ENCODE measurements at places on chromosomes 13 and 19.

GRCh38 chr19:17908244-17908643, 24.6 kb upstream of the CCDC124 start:
- no peak for DNase-seq

DNA sequence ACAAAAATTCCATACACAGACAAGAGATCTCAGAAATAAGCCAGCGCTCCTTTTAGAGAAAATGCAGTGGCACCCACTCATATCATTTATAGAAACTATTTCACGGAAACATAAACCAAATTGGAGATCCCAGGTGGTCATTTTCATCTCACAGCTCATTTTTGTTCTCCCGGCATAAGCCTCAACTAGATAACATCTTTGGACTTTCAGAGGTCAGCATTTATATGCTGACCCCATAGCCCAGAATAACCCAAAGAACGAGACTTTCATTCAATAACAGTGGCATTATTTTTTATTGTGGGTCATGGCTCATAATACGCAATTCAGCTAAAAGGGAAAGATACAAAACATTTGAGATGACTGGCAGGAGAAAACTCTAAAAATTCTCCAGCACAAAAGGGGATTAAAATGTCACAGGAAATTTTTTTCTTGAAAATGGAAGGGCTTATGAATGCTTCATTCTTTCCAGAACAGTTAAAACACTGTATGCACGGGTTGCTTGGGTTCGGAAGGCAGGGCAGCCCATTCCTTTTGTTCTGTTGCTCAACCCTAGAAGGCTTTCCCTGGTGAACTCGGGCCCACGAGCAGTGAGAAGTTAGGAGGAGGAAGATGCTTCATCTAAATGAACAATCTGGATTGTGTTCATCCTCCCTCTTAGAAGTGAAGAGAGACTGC, 24.0 kb downstream of the STARD13 start:
- no peak for DNase-seq

DNA sequence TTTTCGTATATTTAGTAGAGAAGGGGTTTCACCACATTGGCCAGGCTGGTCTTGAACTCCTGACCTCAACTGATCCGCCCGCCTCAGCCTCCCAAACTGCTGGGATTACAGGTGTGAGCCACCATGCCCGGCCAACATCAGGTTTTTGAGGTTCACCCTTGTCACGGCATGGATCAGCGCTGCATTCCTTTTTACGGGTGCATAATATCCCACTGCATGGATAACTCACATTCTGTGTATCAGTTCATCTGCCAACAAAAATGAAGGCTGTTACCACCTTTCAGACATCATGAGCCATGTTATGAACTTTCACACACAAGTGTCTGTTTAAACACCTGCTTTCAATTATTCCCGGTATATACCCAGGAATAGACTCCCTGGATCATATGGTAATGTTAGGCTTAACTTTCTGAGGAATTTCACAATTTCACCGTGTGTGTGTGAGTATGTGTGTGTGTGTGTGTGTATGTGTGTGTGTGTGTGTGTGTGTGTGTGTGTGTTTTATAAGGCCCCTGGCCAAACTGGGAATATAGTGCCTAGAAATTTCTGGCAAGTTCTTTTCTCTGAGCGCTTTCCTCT, 52.2 kb downstream of the AP1M1 start:
- DNase-seq, result peak; percentile 75

DNA sequence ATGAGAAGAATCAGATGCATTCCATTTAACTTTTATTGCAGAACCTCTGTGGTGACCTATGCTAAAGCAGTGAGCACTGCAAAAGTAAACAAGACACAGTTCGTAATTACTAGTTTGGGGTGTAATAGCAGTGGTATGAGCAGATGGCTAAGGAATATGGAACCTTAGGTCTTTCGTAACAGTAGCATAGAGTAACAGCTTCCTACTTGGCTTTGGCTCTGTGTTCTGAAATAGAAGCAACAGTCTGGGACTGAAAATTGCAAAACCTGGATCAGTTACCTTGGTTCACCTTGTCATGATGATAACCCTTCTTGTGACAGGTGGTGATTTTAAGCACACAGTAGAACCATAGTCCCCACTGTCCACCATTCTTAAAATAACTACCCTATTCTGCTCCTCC, 303.4 kb downstream of the GPC6 start:
- peak; percentile 13 for DNase-seq

DNA sequence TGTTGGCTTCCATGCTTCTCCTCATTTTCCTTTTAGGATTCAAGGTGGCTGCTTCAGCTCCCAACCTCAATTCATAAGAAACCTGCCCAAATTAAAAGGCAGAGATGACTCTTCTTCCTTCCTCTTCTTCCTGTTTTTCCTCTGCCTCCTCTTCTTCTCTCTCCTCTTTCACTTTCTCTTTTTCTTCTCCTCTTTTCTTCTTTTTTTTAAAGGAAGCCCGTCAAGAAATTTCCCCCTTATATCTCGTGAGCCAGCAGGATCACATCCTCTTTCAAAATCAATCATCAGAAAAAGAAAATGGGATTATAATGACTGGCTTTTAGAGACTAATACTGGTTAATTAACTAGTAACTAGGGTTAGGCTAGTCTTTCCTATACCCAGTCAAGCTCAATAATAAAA, 220.3 kb downstream of the NBEA start:
- DNase-seq, result no peak

GRCh38 chr19:13015361-13016223, 20.3 kb downstream of the NFIX start:
- DNase-seq, result no peak

- DNase-seq, result no peak
Observed at GRCh38 chr13:69296130-69296529, 811.5 kb upstream of the ATXN8OS start.

- peak; percentile 58 for DNase-seq
Observed at GRCh38 chr19:35828692-35829301, 16.2 kb upstream of the PRODH2 start.

- DNase-seq, result no peak
Observed at GRCh38 chr13:23856008-23856750, 33.0 kb downstream of the MIPEP start.

All from fibroblast of skin of right quadriceps (primary cell).